ENCODE measurements at places on chromosomes 16 and 17. TPM values are rescaled to one million over a fixed set of nuclear protein-coding genes. Genes with fewer than 3 reads are reported as not detected.
A peak's percentile ranks its signal among the peaks of the same experiment; 100 is the strongest.

DNA sequence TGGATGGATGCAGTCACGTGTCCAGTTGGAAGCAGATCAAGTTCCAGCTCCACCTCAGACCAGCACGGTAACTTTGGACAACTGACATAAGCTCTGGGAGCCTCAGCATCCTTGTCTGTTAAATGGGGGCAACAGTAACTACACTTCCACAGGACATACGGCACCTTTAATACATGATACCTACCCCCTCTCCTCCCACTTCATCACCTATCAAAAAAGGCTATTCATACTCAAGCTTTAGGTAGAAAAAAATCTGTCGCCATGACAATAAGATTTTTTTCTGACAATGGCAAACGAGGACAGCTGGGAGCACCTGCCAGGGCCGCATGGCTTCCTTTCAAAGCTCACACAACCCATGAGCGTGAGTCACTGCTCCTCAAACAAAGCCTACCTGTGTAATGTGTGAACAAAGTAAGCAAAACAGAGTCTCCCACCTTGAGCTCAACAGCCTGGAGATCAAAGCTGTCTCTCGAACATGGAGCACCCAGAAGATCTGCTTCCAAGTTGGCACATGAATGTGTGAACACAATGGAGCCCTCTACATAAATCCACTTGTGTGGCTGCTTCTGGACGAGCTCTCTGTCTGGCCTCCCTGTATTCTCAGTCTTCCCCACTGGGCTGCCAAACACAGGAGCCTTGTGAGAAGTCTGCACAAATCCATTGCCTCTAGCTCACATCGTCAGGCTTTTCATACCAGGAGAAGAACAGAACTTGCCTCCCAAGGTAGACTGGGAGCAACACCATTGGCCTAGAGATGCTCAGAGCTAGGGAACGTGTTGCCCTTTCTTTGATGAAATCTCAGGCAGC is 459.7 kb downstream of the SOX9 start:
- DNase-seq = no peak

DNA sequence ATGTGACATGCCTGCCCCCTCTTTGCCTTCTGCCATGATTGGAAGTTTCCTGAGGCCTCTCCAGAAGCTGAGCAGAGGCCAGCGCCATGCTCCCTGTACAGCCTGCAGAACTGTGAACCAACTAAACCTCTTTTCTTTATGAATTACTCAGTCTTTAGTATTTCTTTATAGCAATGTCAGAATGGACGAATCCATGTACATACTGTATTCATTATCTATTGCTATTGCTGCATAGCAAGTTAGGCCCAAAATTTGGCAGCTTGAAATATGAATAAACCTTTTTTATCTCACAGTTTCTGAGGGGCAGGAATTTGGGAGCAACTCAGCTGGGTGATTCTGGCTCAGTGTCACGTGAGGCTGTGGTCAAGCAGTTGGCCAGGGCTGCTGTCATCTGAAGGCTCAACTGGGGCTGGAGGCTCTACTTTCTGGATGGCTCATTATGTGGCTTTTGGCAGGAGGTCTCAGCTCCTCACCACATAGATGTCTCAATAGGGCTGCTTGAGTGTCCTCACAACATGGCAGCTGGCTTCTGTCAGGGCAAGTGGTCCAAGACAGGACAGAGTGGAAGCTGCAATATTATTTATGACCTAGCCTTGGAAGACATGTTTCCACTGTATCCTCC is 40.0 kb downstream of the SOCS1 start:
- DNase-seq = no peak

- DNase-seq = no peak
These were observed 318.4 kb downstream of the HAPSTR1 start for GRCh38 chr16:9409560-9410493.

DNA sequence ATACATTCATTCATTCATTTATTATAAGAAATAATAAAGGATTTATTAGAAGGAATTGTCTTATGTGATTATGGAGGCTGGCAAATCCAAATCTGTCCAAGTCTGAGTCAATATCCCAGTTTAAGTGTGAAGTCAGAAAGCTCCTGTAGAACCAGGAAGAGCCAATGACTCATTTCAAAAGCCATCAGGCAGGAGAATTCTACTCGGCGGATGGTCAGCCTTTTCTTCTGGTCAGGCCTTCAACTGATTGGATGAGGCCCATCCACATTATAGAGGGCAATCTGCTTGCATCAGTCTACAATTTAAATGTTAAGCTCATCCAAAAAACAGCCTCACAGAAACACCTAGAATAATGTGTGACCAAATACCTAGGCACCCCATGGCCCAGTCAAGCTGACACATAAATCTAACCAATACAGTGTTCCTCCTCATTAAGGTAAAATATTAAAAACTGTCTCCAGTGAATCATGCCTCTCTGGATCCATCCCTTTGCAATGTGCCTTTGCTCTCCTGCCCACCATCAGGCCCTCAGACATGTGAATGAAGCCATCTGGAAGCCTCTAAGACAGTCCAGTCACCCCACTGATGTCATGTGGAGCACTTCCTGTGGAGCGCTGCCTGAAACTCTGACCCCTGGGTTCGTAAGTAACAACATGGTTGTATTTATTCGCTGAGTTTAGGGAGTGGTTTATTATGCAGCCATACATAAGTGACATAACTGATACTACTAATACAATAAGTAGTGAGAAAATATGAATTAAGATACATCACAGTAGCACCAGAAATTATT is 69.2 kb upstream of the WSB1 start:
- DNase-seq = no peak

- no peak for DNase-seq
These were observed 98.0 kb downstream of the AMFR start for GRCh38 chr16:56327071-56327928.

DNA sequence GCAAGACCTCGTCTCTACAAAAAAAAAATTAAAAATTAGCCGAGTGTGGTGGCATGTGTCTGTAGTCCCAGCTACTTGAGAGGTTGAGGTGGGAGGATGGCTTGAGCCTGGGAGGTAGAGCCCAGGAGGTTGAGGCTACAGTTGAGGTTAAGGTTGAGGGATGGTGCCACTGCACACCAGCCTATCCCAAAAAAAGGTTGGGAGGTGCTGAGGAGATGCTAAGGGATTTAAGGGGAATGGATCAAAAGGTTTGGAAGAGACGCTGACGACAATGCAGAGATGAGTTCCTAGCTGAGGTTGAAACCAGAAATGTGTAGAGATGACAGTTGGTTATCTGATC is 4.7 kb upstream of the NSMCE1 start:
- DNase-seq = no peak

DNA sequence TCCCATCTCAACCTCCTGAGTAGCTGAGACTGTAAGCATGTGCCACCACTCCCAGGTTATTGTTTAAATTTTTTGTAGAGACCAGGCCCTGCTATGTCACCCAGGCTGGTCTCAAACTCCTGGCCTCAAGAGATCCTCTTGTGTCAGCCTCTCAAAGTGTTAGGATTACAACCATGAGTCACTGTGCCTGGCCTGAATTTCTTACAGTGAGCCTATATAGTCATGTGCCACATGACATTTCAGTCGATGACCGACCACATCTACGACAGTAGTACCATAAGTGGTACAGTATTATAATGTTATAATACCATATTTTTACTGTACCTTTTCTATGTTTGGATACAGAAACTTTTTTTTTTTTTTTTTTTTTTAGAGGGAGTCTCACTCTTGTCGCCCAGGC is 195.3 kb downstream of the STX8 start:
- DNase-seq = no peak

- DNase-seq = peak; percentile 76
These were observed 43.5 kb downstream of the ST3GAL2 start for GRCh38 chr16:70395345-70395901.

DNA sequence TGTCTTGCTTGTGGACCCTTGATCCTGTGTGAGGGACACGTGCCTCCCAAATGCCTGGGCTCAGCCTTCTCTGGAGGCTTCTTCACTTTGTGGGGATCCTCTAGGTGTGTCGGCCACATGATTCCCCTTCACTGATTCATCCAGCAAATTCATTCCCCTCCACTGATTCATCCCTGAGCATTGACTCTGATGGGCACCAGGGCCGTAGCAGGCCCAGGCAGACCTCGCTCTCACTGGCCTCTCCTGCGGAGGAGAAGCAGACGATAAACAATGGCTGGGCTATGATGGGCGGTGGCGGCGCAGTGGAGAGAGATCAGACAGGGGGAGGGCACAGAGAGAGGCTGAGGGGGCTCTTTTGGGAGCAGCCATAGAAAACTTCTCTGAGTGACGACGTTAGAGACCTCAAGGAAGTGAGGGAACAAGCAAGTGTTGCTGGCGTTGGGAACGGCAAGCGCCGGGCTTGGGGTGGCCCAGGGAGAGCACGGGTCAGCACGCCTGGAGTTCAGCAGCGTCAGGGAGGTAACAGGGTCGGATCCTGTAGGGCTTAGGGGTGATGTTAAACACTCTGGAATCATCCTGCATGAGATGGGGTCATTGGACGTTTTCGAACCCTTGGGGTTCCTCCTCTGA is 17.5 kb upstream of the RPTOR start:
- no peak for DNase-seq

- DNase-seq = no peak
These were observed 220.0 kb downstream of the ZNF423 start for GRCh38 chr16:49635591-49636581.

- peak; percentile 43 for DNase-seq
These were observed 20.8 kb downstream of the ABCC1 start for GRCh38 chr16:15970202-15970601.

GRCh38 chr16:30753596-30753995 is 5.4 kb downstream of the PHKG2 start:
- no peak for DNase-seq

The CES5A gene
- total RNA-seq = not detected

The TNFSF13 gene
- total RNA-seq = 4.8 TPM

The HES7 gene
- total RNA-seq = 4.6 TPM

The CD300H gene
- not detected for total RNA-seq

The AXIN2 gene
- 8.2 TPM for total RNA-seq

Data from OCI-LY7 (cell line).